Forelimb muscle (tissue), 1 donor: ENCODE measurements at places on chromosomes 11 and 22.

GRCh38 chr11:79097246-79097875 is 343.5 kb downstream of the TENM4 start:
- no peak for DNase-seq

GRCh38 chr11:64558869-64559268 is 32.2 kb upstream of the SLC22A12 start:
- DNase-seq = no peak

- DNase-seq = no peak
Observed at GRCh38 chr11:102225689-102226568, 91.4 kb upstream of the BIRC3 start.

DNA sequence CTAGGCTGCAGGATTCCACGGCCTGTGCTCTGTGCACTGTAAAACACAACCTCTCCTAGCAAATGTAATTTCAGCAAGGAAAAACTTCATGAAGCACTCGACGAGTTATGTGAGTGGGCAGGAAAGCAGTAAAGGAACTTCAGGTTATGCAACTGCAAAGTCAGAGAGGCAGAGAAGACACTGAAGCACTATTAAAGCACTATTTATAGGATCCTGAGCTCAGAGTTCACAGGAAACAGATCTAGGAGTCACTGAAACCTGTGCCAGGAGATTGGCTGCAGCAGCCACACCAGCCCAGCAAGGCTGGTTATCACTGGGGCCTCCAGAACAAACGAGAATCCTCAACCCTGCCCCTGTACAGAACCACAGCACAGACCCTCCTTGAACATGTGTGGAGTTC is 2.5 kb downstream of the SMIM35 start:
- DNase-seq = no peak

DNA sequence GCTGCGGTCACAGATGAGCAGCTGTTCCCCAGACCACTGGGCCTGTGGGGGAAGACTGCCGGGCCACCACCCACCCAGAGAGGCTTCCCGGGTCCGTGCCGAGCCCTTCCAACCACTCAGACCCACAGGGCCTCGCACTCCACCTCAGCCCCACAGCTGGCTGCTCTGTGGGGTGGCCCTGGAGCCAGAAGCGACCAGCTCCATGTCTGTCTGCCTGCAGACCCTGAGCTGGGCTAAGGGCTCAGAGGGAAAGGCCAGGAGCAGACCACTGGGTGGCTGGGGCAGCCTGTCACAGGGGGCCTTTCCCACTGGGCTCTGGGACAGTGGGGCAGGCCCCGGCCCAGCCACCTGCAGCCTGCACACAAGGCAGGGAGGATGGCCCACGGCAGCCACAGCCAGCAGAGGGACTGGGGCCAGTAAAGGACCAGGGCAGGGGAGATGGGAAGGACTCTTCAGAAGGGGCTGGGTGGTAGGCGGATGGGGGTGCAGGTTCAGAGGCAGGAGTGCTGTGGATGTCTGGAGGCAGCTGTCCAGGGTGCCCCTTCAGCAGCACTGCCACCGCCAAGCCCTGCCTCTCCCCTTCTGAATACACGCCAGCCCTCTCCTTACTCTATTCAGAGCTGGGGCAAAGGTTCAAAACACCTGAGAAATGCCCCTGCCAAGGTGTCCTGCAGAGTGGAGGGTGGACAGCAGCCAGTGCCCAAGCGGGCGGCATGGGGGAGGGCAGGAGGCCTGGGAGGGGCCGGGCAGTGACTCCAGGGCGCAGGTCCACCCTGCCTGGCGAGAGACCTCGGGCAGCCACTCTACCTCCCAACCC is 32.2 kb downstream of the GNB1L start:
- DNase-seq = no peak

DNA sequence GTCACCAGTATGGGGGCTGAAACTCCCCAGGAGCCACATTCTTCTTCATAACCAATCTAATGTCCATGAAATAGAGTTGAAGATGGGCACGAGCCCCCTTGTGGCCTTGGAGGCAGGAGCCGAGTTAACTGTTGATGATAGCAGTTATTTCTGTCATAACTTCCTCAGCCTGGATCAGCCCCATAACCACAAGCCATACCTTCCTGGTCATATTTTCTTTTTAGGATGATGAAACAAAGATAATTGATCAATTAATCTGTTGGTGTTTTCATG is 65.0 kb upstream of the TTC12 start:
- no peak for DNase-seq

DNA sequence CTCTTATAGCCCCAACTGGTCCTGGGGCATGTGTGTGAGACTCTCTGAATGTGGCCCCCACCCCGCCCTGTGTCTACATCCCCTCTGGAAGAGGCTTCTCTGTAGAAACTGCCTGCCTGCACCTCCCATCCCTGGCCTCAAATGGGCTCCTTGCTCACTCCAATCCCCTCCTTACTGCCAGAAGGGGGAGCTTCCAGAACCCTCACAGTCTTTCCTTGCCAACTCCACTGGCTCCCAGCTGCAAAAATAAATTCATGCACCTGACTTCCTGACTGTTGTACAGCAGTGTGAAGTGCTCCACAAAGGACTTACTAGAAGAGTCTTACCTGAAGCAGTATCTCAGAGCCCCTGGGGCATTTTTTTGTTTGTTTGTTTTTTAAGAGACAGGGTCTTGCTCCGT is 15.2 kb upstream of the SERPIND1 start:
- no peak for DNase-seq

GRCh38 chr11:107898270-107898669 is 30.0 kb upstream of the RAB39A start:
- peak; percentile 1 for DNase-seq

DNA sequence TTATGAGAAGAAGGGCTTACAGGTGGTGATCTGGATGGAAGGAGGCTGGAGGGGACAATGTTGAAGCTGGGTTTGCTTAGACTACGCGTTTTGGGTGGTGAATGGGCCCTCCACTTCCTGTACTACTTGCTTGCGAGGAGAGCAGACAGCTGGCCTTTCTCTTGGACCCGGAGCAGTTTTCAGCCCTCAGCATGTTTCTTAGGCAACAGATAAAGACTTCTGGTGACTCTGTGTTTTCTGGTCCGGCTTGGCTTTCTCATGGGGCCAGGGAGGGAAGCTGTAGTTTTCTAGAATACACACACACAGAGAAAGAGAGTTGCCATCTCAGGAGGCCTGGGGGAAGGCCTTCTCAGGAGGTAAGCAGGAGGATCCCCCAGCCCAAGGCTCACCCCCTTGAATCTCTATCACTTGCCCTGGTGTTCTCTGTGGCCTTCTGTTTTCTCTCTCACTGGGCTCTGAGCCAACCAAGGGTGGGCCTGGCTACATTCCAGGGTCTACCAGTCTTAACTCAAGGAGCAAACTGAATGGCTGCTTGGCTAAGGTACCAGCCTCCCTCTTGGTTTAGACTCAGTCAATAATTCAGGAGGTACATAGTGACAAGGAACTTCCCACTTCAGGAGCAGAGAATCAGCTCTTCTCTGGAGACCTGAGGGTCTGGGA is 2.4 kb downstream of the CCS start:
- no peak for DNase-seq
